ENCODE measurements at places on chromosomes 6 and 20.
A peak's percentile ranks its signal among the peaks of the same experiment; 100 is the strongest.

DNA sequence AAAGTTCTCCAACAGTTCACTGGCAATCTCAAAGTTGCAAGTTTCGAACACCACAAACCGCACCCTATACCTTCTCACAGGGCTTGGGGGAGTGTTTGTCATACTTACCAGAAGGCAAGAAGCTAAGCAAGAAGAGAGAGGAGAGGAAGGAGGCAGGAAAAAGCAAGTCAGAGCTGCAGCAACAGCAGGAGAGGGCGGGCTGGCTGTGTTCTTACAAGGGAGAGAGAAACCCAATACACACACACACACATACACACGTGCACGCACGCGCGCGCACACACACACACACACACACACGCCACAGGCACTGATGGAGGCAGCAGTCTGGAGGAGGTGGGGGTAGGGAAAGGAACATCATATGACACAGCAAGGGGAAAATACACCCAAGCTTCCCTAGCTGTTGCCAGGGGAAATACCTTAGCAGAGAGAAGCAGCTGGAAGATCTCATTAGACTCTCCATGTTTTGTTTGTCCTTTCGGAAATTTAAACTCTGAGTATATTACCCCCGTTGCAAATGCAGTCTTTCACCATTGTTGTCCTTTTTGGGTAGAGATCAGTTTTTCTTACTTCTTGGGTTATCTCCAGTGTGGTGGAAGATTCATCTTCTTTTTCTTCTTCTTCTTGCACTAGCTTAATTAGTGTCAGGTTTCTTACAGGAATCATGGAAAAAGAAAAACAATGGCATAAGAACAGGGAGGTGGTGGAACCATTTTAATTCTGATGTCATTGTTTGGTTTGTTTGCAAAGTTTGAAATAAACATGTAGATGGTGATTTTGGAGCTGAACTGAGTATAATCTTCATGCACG lies at the start of gene TXLNB:
TXLNB (minus strand) TSS at position 186 of the 807 bp plus-strand sequence. CDS start 3,099 bp downstream, outside the sequence.
- DNase-seq: no peak

DNA sequence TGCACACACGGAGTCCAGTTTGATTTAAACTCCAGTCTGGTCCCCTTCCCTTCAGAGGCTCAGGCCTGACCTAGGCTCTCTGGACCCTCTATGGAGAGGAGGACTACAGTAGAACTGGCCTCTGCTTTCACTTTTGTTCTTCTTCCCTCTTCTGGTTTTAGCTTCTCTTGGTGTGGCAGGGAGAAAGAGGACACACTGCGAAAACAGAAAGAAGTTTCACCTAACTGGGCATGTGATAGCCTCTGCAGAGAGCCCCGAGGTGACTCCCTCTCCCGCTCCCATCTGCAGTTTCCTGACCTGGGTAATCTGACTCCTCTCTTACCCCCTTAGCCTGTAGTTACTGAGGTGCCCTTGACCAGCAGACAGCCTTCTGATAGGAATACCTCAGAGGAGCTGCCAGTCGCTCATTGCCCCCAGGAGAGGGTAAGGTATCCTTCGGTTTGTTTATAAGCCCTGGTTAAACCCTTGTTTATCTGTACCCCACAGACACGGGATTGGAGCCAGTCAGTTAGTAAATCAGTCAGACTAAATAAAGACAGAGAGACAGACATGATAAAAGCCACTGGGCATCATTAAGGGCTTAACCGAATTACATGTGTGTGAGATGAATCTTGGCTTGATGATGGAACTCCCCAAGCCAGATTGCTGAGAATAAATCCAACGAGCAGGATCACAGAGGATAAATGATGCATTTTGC lies 12.0 kb upstream of the DTNBP1 start:
- DNase-seq: no peak

GRCh38 chr6:53282741-53283140 lies 66.0 kb downstream of the ELOVL5 start:
- DNase-seq: no peak

DNA sequence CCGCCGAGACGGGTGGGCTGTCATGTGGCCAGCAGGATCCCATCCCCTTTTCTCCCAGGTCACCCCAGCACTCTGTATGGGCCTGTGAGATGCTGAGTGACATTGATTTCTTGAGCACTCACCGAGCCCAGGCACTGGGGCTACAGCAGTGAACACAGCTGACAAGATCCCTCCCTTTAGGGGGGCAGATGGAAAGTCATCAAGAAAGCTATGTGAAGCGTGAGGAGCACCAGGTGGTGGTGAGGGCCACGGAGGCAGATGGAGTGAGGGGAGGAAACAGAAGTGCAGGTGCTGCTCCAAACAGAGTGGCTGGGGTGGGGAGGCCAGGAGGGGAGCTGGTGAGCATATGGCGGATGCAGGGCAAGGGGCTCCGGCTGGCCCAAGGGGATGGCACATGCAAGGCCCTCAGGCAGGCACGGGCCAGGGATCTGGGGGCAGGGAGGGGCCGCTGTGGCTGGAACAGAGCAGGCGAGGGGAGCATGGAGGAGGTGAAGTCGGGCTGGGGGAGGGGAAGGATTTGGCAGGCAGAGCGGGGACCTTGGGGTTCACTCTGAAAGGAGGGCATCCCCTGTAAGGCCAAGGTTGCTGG lies 184.0 kb downstream of the BMP7 start:
- DNase-seq: no peak

- peak; percentile 37 for DNase-seq
These were observed 116.2 kb downstream of the LCA5 start for GRCh38 chr6:79421001-79421411.

DNA sequence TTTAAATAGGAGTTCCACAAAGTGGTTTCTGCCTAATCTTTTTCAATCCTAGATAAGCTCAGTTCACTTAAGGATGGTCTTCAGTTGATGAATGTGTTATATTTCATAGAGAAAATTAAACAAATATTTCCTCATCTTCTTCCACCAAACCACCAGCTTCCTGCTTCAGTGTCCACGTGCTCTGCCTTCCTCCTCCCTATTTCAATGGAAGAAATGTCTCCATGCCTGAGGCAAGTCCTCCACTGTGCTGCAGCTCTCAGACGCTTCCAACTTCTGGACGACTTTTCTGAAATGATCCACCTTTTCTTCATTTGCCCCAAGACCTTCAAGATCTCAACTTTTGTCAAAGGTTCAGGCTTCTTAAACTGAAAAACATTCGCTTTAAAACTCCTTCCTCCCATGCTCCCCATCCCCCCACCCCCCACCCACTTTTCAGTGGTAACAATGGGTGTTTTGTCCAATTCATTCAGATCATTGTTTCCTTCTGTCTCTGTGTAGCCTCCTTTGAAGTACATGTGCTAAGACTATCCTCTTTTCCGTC lies 25.3 kb upstream of the FABP7 start:
- DNase-seq: no peak

GRCh38 chr20:46438156-46438750 lies 31.8 kb upstream of the ELMO2 start:
- DNase-seq: no peak

DNA sequence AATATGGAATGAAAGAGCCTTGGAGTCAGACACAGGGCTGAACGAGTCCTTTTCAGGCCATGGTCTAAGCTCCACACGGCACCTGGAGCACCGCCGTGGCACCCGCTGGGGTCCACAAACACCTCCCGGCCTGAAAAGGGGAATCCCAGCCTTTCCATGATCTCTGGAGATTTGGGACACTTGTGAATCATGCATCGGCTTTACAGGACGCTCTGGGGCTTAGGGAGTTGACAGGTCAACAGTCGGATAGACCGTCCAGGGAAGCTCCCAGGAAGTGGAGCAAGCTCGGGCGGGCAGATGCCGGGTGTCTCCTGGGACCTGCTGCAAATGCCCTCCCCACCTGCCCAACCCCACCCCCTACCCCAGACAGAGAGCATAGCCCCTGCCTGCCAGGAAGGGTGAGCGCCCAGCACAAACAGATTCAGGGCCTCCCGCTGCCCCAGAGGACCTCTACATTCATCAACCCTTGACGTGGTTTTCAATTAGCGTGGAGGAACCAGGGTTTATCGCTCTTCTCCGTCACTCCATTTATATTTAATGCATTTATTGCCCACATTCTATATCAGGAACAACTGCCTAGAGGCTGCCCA lies 53.6 kb downstream of the YTHDF1 start:
- DNase-seq: no peak

GRCh38 chr6:30964075-30964474 lies 19.4 kb upstream of the MUC21 start:
- DNase-seq: no peak

GRCh38 chr20:35828434-35828833 lies 56.6 kb downstream of the PHF20 start:
- no peak for DNase-seq

DNA sequence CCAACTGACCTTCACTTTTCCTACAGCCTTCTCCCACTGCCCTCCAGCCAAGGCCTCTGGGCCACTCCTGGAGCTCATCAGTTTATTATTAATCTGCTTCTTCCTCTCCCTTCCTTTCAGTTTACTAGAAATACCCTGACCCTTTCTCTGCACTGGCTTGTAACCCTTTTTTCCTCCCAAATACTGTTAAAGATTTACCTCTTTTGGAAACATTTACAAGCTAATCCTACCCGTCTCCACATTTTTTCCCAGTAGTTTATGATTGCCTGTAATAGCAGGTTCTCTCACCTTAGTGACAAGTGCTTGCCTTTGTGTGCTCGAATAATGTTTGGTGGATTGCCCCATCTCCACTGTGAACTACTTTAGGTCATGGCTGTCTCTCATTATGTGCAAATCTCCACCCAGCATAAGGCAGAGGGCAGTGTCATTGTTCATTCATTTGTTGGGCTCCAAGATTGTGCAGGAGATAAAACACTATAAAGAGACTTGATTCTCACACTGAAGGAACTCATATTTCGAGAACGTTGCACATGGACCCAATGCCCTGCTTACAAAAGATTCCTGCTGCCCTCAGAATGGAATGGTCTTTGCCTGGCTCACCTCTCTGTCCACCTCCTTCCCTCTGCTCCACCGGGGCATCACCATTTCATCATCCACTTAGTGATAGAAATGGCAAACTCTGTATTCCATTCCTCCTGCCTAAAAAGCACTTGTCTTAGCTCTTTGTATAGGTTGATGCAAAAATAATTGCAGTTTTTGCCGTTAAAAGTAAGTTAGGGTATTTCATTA lies 491.1 kb downstream of the UTRN start:
- DNase-seq: no peak

- DNase-seq: no peak
These were observed 8.6 kb upstream of the SLC4A11 start for GRCh38 chr20:3247638-3248037.

GRCh38 chr6:19535351-19535750 lies 301.8 kb upstream of the ID4 start:
- DNase-seq: no peak

- no peak for DNase-seq
These were observed 33.2 kb upstream of the ADGRF5 start for GRCh38 chr6:46954837-46955451.

- DNase-seq: no peak
These were observed 169.8 kb downstream of the PTPRK start for GRCh38 chr6:128350416-128351254.

DNA sequence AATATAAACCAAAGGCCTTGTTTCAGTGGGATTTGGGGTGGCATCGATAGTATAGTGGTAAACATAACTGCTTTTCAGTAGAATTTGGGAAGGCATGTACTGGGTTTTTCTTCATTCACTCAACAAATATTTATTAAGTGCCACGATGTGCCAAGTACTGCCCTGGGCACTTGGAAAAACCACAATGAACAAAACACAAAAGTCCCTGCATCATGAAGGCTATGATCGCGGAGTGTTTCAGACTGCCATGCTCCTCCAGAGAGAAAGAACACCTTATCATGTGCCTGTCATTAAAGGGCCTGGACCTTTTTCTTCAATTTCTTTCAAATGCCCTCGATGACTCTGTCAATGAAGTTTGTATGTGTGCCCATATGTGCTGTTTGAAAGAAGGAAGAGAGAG lies 59.2 kb upstream of the CEP85L start:
- DNase-seq: no peak

DNA sequence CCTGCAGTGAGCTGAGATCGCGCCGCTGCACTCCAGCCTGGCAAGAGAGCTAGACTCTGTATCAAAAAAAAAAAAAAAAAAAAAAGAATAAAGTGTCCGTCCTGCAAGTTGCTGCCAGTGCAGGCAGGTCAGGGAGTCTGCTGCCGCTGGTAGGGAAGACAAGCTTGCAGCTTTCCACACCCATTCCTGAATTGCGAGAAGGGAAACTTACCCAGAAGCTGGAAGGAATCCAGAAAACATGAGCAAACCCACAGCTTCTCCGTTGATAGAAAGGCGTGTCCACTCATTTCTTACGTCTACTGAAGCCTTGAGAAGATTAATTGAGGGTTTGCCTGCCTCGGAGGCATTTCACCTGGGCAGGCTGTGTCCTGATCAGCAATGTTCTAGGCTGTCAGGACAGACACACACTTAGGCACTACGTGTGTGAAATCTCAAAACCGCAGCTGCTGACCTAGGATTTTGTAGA lies 61.6 kb upstream of the DSP start:
- DNase-seq: no peak

DNA sequence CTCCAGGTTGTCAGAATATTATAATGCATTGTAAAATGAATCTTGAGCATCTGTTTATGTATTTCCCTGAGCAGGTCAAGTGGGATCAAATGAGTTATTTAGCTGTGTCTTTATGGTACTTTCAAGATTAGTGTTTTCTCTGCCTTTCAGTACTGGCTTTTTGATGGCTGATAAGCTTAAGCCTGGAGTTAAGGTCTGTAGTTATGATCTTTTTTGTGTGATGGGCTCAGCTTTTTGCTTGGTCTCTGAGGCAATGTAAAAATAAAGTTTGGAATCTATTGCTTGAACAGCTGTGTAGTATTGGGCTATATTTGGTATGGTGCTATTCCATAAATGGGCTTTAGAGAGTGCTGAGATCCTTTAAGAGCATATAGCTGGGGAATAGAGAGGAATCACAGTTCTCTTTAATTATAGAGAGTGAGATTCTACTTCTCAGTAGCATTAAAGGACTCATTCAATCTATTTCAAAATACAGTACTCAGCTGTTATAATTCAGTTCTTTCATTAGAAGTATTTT lies 40.7 kb downstream of the ZNF451 start:
- no peak for DNase-seq

DNA sequence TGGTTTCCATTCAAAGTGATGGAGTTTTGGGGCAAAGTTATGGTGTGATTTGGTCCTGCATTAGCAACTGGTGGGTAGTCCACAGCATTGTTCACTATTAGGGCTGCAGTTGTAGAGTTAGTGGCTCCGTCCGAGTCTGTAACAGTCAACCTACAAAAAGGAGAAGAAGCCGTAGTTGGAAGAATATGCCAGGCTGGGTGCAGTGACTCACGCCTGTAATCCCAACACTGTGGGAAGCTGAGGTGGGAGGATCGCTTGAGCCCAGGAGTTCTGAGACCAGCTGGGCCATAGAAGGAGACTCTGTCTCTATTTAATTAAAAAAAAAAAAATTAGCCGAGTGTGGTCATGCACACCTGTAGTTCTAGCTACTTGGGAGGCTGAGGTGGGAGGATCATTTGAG lies 69.5 kb downstream of the KIAA0319 start:
- DNase-seq: no peak

GRCh38 chr6:151813858-151814257 lies 6.4 kb downstream of the ESR1 start:
- DNase-seq: no peak
